ENCODE measurements at places on chromosomes 5 and 9.

GRCh38 chr9:130824643-130825350 lies 10.3 kb upstream of the ABL1 start:
- DNase-seq: peak; percentile 94

DNA sequence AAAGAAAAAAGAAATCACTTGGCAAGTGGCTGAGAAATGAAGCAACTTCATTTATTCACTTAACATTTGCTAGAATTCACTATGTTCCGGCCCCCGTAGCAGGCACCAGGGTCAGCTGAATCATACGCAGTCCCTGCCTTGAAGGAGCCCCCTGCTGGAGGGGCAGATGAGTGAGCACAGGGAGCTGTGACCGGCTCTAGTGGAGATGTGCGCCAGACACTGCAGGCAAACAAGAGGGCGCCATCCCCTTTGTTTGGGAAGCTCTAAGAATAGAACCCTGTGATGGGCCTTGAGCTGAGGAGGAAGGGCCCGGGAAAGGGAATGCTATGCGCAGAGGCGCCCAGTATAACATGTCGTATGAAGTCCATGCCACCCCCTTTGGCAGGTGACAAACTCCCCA lies 20.2 kb upstream of the RPL26L1 start:
- DNase-seq: peak; percentile 27

GRCh38 chr9:76137931-76138330 lies 247.5 kb downstream of the PCSK5 start:
- DNase-seq: no peak

DNA sequence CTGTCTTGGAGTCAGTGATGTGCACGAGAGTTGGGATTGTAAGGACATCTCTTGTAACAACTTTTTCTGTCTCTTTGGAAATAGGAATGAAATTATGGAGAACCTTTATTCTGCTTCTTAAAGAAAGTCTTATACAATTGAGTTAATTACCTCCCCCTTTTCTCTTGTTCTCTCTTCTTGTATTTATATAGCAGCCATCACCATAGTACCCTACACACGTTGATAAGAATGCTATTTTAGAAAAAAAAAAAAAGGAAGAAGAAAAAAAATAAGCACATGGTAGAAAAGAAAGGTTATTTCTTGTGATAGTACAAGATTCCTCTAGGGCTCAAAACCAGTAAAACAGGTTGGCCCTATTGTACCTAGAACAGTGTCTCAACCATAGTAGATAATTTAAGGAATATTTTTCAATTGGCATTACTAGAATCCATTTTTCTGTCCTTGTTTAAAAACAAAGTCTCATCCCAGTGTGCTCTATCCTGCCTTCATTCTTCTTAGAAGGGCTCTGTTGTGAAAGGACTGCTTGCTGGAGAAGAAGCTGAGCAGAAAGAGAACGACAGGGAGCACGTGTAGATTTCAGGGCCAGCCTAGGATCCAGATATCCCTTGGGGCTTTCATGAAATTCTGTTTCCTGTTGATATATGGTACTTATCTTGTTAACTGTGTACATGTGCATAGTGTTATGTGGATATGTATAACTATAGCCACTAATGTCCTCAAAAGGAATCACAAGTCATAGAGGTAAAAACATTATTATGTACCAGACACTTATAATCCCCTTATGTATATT lies 392.3 kb upstream of the MEF2C start:
- no peak for DNase-seq

DNA sequence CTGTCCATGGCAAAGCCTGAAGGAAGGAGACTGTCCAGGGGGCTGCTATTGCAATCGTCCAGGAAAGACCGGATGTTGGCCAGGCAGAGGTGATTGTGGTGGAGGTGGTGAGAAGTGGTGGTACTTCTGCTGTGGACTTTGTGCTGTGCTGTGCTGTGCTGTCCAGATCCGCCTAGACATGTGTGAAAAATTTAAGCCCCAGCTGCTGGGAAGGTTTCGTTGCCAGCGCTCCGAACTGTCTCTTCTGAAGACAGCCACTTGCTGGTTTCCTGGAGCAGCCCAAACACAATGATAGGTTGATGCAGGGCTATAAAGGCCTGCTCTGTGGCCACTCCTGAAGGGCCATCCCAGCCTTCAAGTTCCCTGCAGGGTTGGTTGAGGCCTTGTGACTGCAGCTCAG lies 223.0 kb upstream of the MPDZ start:
- no peak for DNase-seq
